Renal pelvis (tissue), 12 donors: ENCODE measurements at places on chromosomes 11 and 22. TPM values are rescaled to one million over a fixed set of nuclear protein-coding genes. Genes with fewer than 3 reads are reported as not detected.

PLEKHA7 gene
- polyA plus RNA-seq, result 60.9 TPM

WBP2NL gene
- polyA plus RNA-seq, result 7.7 TPM

FADD gene
- polyA plus RNA-seq, result 23.3 TPM

OR51B5 gene
- polyA plus RNA-seq, result 0.32 TPM

TMEM132A gene
- 70.4 TPM for polyA plus RNA-seq

SLC22A9 gene
- not detected for polyA plus RNA-seq

LRRN4CL gene
- polyA plus RNA-seq, result 1.0 TPM
